Stimulated activated CD4-positive, alpha-beta T cell treated with anti-CD3 and anti-CD28 coated beads, Interleukin-12 subunit alpha, Interleukin-12 subunit beta, amount 100 ng/mL, for 24 hours (primary cell): ENCODE measurements at places on chromosomes 5 and 9.

- no peak for DNase-seq
These were observed 1082.9 kb upstream of the SEMA6A start for GRCh38 chr5:117657541-117657940.

DNA sequence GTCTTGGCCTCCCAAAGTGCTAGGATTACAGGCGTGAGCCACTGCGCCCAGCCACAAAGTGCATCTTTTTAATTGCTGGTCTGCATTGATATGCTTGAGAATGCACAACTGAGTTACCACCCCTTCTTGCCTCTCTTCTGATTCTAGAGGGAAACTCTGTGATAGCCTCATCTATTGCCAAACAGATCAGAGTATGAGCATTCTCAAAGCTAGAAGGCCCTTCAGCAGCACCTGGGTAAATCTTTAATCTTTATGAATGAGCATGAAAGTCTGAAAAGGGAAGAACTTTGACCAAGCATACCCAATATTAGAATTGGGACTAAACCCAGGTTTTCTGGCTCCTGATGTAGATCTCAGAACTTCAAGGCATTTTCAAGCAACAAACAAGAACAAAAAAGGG is 298.3 kb upstream of the TNC start:
- DNase-seq, result no peak

GRCh38 chr5:86152988-86153560 is 464.7 kb upstream of the COX7C start:
- DNase-seq, result no peak

DNA sequence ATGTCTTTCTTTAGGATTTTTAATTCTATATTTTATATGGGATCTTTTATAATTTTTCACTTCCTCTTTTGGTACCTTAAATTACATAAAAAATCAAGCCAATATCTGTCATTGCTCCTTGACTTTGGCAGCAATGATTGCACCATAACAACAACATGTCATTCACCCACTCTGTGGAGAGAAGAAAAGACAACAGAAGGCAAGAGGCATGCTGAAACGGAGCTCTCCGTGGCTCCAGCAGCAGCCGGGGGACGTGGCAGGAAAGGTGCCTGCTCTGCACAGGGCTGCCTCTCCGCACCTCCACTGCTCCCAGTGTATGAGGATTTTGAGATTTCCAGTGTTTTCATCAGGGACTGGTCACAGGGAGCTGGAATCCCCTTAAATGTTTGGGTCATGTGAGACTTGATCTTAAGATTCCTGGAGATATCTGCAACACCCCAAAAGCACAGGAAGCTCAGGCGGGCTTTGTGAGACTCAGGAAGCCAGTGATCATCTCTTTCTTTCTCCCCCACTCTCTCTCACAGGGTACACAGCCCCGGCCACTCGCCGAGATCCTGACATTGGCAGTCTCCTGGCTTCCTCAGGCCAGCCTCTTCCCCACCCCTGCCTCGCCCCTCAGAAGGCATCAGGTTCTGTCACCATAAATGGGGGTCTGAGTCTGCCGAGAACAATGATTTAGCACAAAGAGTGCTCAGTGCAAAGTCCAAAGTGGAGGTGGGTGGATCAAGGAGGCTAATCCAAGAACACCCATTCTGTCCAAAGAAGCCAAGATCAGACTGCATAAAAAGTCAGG is 74.6 kb downstream of the ACTL7B start:
- DNase-seq, result no peak

DNA sequence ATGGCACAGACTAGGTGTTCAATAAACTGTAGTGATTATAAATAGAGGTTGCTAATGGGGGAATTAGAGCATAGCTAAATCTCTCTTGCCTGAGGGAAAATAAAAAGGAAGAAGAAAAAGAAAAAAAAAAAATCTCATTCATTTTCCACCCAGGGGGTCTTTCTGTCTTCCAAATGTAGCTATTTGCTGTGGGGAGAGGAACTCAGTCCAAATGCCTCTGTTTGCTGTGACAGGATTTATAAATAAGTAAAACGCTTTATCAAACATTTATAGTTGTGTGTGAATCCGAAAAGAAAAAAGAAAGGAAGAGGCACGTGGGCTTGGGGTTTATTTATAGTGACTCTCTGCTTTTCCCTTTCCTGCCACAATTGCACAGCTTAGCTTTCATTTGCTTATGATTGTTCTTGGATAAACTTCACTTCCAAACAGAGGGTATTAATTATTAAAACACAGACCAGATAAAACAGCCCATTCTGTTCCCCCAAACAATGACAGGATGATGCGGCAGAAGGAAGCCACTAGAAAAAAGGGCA is 245.7 kb downstream of the ASTN2 start:
- DNase-seq, result no peak

DNA sequence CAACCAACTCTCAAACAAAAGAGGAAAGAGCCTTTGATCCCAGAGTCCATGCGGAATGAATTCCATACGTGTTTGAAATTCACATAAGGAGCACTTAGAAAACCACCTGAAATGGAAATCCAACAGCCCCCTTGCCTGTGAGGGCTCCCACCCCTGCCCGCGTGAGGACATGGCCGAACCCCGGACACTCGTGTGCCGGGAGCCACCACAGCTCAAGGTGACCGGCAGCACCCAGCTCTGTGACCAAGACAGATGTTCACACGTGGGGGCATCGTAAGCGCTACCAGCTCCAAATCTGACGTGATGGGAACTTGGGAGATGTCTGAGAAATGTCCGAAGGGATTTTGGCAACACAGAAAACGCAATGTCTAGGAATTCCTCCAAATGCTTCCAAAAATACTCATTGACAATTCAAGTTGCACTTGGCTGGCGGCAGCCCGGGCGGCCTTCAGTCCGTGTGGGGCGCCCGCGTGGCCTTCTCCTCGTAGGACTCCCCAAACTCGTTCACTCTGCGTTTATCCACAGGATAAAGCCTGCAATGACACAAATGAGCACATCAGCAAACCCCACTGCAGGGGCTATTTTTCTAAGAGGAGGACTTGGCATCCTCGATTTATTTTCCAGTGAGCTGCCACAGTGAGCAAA is 23.2 kb upstream of the TERT start:
- no peak for DNase-seq

- no peak for DNase-seq
These were observed 134.6 kb upstream of the RANBP3L start for GRCh38 chr5:36436306-36436705.

GRCh38 chr5:142544071-142544753 is 141.7 kb downstream of the FGF1 start:
- DNase-seq, result no peak

GRCh38 chr9:93593144-93593658 is 16.8 kb downstream of the PHF2 start:
- no peak for DNase-seq

GRCh38 chr5:107502676-107503060 is 168.1 kb downstream of the EFNA5 start:
- no peak for DNase-seq

- DNase-seq, result no peak
These were observed 3.8 kb downstream of the FOXD1 start for GRCh38 chr5:73444499-73445438.

- no peak for DNase-seq
These were observed 961.7 kb upstream of the COX7C start for GRCh38 chr5:85656050-85656449.

DNA sequence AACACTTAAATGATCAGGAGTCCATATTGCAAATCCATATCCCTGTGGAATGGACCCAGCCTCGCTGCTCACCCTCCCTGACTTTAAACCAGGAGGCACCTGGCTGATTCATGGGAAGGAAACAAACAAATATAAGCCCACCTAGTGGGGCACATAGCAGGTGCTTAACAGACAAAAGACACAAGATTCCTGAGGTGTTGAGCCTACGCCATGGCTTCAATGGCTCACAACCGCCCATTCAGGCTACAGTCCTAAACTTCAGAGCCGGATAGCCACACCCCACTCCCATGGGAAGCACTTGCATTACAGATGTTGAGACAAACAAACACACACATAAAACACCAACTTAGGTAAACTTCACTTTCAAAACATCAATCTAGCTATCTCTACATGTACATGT is 359.9 kb downstream of the ICE1 start:
- DNase-seq, result no peak

GRCh38 chr9:114223564-114224246 is 68.4 kb downstream of the COL27A1 start:
- no peak for DNase-seq

DNA sequence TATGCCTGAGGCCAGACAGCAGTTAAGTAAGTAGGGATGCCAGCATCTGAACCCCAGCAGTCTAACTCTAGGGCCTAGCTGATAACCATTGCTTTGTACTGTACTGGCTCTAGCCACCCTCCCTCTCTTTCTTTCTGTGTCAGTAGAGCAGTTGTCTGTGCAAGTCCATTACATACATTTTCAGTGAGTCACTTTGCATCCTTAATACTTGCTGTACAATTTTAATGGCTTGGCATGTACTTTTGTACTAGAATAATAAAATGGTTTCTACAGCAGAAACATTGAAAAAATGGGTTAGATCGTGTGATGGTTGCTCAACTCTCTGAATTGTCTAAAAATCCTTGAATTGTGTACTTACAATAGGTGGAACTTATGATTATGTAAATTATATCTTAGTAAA is 1.5 kb upstream of the TTC39B start:
- no peak for DNase-seq

DNA sequence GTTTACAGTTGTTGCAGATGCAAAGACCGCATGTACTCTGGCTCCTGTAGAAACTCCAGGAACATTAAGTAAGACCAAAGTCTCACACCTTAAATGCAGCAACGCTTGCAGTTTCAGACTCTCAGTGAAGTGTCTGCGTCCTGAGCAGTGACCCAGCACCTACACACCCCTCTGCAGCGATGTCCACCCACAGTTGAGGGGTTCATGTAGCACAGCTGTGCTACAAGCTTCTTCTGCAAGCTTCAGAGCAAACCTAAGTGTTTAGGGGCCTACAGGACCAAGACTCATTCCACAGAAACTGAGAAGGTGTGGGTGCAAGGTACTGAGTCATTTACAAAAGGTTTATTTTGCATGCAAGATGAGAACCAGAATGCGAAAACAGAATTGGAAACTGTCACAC is 191.0 kb downstream of the IRX2 start:
- no peak for DNase-seq

DNA sequence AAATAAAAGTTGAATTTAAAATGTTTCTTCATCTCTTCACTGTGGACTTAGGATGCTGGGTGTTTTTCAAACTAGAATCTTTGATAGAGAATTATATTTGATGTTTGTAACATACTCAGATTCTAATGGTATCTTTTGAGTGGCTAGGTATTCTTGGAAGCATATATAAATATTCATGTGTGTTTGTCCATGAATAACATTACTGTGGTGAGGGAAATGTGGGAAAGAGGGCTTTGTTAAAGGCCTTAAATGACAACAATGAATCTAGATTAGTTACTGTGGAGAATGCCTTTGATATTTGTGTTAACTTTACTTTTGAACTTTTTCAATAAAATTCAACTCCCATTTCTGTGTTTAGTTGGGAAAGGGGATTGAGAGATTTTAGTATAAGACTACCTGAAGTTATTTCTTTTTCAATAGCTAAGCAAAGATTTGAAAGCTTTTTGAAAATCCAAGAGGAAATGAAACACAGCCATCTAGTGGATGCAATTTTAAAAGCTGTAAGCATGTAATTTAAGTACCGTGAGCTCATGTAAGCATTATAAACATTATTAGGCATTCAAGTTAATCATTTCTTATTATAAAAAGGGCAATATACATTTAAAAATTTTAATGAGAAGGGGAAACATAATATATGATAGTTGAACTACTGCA is 69.6 kb downstream of the CCDC171 start:
- no peak for DNase-seq

DNA sequence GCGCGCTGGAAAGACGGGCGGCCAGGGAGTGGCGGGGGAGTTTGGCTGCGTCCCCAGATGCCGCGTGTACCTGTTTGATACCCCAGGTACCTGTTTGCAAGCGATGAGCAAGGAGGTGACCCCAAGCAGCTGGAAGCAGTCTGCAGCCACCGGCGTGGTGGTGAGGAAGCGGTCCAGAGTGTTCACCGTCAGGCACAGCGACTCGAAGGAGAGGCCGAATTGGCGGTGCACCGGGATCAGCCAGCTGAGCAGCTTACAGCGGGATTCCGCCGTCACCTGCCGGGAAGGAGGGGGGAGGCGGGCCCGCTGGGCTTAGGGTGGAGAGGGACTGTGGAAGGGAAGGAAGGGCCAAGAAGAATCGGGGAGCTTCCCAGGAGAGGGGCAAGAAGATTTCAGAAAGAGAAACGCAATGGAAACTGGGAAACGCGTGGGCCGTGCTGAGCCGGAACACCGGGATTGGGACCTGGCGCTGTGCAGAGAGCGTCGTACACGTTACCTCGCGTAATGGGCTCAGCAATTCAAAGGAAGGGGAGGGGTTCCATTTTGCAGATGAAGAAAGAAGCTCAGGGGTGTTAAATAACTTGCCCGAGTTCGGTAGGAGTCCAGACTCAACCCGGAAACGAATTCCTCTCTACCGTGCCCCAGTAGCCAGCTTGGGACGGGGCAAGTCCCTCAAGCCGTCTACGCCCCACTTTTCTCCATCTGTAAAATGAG is 980 bp downstream of the CCNO start:
- DNase-seq, result no peak

GRCh38 chr5:122849771-122850170 is 4.4 kb downstream of the SNX24 start:
- no peak for DNase-seq

DNA sequence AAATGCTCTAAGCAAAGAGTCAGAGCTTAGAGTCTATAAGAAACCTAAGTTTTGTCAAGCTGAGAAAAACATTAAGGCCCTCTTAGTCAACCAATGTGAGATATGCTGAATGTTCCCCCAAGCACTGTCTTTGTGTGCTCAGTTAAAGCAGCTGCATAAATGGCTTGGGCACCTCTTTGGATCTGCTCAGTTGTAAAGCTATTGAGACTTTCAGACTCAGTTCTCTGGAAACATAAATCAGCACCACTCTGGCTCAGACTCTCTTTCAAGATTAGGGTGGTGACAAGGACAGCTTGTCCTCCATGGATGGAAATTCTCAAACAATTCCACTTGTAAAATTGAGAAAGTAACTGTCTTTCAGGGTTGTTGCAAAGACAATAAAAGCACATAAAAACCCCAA is 807.9 kb downstream of the PRELID2 start:
- no peak for DNase-seq

DNA sequence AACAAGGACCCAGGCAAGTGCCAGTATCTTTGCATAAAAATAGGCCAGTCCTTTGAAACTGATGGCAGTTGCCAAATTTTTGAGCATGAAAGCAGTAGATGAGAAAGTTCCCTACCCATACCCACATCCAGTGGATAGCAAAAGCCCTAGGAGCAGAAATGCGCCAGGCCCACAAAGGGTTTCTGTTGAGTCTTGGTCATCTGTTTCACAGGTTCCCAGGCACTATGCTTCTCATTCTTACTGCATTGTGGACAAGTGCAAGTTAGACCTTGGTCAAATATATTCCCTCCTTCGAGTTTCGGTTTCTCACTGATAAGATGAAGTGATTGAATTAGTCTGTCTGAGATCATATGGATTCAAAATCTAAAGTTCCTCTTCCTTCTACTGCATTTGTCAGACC is 152.3 kb downstream of the NR3C1 start:
- no peak for DNase-seq

- DNase-seq, result no peak
These were observed 143.2 kb upstream of the DMRT1 start for GRCh38 chr9:698276-698675.

GRCh38 chr5:149285153-149285552 is 13.5 kb downstream of the AFAP1L1 start:
- DNase-seq, result no peak
